ENCODE measurements at places on chromosomes 16 and 17.

DNA sequence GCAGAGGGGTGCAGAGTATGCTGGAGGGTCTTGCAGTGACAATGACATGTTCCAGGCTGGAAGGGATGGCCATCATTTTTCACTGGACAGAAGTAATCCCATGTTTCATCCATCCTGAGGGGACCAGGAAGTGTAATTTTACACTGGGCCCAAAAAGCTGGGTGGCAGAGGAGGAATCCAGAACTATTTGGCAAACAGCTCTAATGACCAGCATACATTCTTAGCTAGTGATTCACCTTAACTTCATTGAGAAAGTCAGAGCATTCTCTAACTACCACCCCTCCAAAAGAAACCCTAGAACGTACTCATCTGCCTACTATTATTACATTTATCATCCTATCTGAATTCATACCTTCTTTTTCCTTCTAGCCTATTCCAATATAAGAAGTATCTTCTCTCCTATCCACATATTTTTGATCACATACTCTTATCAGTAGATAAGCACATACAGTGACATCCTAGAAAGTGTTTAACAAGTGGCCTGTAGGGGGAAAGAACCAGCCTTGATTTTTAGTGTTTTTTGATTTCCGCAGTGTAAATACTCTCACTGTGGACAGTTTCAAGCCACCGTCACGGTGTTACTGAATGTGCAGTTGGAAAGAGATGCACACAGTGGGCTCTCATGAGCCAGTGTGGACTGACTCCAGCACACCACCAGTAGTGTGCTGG lies 118.1 kb downstream of the FTO start:
- DNase-seq, result no peak

DNA sequence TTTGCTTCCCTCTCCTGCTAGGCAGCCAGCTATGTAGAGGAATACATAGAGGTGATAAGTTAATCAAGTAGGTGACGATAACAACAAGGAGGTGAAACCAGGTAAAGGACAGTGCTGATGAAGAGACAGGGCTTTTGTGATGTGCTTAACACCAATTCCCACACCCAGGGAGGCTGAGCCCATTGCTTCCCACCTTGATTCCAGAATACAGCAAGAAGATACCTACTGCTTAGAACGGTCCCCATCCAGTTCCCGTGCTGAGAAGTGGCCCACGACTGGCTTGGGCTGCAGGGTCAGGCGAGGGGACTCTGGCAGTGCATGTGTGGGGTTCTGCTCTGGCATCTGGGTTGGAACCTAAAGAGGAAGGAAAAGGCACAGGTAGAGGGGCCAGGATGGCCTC lies 16.1 kb upstream of the GFAP start:
- no peak for DNase-seq

GRCh38 chr17:78875363-78876093 lies 27.5 kb downstream of the CEP295NL start:
- DNase-seq, result no peak

- DNase-seq, result no peak
These were observed 18.7 kb upstream of the BEAN1 start for GRCh38 chr16:66408163-66409048.

DNA sequence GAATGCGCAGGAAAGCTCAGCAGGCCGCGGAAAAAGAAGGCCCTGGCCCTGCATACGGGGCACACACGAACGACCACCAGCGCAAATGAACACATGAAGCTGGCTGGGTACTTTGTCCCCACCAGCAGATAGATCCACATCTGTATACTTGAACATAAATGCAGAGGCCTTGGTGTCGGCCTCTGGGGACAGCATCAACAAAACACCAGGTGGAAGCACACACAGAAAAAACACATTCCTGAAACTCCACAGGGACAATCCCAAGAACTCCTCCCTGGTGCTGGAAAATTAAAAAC lies 606 bp upstream of the ZBTB4 start:
- no peak for DNase-seq

DNA sequence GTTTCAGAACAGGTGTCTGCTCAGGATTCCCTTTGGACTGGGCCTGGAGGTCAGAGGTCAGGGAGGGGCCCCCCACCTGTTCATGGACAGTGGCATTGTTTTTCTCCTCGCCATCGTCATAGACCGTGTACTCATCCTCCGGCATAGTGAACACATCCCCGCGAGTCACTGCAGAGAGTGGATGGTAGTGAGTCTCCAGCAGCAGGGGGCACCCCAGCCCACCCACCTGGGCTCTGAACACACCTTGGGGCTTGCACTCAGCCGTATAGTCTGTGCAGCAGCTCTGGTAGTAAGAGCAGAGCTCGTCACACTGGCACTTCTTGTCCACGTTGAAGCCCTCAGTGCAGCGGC lies 448 bp downstream of the VTN start:
- peak; percentile 44 for DNase-seq
